ENCODE measurements at places on chromosomes 16 and 17.

GRCh38 chr16:74052016-74052415 lies 244.6 kb upstream of the PSMD7 start:
- DNase-seq: no peak

- DNase-seq: no peak
Observed at GRCh38 chr16:3850544-3850899, 30.0 kb downstream of the CREBBP start.

DNA sequence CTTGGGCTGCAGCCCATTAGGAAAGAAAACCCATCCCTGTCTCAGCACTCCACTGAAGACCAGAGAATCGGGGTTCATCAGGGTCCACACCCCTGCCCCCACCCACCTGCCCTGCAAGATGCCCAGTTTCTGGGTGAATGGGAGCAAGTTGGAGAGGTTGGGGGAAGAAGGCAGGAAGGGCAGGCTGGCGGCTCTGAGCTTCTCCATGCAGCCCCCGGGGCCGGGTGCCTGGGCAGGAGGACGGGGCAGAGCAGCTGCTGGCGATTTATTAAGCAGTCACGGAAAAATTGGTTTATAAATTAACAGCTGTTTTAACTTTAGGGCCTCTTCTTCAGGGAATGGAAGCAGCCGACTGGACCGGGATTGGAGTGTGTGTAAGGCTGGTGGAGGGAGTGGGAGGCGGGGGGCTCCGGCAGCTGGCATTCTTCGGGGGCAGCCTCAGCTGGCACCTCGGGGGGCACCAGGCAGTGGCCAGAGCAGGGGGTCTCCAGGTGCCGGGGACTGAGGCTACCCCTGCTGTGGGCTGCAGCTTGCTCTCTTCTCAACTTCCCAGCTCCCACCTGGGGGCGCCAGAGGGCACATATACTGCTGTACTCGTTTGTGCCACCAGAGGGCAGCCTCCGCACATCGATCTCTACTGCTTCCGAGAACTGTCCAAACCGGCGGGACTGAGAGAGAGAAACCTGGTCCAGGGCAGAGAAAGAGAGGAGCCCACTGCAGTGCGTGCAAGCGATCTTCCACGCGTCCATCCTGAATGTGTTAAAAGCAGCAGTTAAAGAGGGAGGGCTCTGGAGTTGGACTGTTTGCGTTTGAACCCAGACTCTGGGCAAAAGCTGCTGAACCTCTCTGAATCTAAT lies 5.0 kb upstream of the PPP1R1B start:
- DNase-seq: peak; percentile 77

- DNase-seq: no peak
Observed at GRCh38 chr16:89044418-89045180, 49.1 kb upstream of the ACSF3 start.

DNA sequence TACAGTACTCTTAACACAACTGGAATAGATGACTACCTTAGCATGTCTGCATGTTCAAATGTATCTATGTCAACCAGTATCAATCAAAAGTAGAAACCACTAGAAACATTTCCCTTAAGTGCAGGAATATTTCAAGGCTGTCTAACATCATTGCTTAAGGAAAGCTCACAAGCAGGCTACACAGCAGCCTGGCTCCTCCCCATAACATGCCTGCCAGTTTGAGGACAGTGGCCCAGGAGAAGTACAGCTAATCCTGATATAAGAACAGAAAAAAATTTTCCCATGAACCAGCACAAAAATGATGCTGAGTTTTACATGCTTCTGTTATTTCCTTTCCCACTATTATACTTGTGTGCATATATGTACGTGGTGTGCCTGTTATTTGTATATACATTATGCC lies 175.1 kb downstream of the MYO1D start:
- no peak for DNase-seq

DNA sequence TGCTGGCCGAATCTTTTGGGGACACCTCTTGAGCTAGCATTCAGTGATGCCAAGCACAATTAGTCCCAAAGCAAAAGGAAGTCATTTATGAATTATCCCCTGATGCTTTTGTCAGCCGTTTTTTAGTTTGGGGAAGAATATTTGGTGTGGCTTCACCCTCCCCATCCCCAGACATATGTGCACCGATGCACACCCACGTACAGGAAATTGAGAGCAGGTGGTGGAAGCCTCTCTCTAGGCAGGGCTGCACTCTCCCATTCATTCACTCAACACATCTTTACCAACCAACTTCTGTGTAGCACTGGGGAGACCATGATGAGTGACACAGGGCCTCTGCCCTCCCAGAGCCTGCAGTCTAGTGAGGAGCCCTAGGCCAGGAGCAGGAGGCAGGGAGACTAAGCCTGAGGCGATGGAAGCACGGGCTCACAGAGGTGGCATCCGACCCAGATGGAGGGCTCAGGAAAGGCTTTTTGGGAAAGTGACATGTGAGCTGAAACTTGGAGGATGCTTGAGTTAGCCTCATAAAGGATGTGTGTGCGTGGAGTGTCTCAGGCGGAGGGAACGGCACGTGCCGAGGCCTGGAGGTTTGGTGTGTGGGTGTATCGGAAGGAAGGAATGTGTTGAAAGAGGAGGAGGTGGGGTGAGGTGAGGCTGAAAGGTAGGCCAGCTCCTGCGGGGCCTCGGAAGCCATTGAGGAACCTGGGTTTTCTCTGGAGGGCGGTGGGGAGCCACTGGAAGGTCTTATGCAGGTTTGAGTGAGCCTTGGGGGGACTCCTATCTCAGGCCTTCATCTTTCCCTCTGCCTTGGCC lies 43.8 kb downstream of the PSME3IP1 start:
- DNase-seq: no peak

DNA sequence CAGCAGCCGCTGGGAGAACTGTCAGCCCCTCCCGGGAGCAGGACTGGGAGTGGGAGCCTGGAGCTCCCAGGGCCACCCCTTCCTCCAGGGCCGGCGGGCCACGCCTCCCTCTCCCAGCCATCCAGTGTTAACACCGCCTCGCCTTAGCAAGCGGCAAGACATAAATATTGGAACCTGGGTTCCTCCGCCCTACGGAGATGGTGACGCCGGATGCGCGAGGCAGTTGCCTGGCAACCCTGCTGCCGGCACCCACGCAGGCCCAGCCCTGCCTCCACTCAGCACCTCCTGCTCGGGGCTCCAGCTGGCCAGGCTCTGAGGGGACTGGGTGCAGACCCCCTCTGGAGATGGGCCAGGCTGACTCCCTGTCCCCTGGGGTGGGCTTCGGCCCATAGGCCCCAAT lies 27.4 kb upstream of the CACNA1H start:
- no peak for DNase-seq

DNA sequence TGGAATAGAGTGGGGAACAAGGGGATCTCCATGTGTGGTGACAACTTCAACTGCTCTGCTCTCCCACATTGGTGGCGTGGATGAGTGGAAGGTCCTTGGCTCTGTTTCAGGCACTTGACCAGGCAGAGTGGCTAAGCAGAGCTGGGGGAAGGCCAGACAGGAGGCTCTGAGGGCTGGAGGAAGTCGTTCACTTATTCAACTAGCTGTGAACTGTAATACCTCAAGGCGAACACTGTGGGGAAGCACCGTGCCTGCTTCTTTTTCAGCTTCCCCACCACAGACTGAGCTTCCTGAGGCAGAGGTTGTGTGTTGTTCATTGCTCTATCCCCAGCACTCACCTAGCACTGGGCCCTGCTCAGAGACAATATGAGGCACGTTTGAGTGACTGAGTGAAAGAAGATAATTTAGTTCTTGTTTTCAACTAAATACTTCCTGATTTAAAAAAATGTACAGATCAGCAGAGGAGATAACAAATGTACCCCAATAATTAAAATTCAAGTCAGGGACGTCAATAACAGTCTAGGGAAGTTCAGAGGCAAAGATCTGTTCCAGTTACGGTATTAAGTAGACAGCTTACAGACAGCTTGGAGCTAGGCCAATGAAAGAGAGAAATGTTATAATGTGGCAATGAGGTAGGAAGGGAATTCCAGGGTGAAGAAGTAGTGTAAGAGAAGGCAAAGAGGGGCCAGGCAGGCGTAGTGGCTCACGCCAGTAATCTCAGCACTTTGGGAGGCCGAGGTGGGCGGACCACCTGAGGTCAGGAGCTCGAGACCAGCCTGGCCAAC lies 34.7 kb downstream of the MYO18A start:
- no peak for DNase-seq

DNA sequence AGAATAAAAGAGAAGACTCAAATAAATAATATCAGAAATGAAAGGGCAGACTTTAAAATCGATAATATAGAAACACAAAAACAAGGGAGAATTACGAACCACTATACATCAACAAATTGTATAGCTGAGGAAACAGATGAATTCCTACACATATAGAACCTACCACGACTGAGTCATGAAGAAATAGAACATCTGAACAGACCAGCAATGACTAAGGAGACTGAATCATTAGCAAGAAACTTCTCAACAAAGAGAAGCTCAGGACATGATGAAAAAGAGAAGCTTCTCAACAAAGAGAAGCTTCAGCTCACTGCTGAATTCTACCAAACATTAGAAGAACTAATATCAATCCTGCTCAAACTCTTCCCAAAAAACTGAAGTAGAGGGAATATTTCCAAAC lies 255.9 kb downstream of the CEP112 start:
- no peak for DNase-seq

- no peak for DNase-seq
Observed at GRCh38 chr17:17922070-17922614, 50.1 kb downstream of the TOM1L2 start.

DNA sequence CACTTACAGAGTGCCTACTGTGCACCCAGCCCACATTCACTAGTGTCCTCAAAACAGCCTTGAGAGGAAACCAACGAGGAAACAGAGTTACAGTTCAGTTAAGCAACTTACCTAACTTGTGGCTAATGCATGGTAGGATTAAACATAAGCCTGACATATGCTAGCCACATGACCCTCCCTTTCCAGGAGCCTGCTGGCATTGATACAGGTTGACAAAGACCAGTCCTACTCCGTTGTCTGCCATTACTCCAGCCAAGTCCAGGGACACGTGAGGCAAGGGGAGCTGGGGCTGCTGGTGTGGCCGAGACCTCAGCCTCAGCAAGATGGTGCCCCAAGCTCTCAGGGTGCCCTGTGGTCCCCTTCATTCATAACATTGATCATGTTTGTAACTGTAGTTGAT lies 37.9 kb downstream of the SNX20 start:
- no peak for DNase-seq

DNA sequence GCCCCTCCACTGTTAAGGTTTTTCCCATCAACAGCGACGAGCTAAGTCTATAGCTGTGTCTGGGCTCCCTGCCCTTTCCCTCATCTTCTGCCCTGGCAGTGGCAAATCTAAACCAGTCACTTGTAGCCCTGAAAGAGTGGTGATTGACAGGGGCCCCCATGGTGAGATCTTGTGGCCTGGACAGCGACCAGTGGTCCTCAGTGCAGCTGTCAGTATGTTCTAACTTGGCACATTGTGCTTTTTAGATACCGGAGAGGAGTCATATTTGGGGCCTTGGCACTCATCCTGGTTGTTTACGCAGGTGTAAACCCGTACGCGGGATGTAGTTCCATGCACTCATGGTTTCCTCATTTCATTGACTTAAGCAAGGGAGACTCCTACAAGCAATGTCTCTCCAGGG lies 57.5 kb upstream of the ARHGAP44 start:
- no peak for DNase-seq

GRCh38 chr17:63850401-63850800 lies 7.9 kb upstream of the SMARCD2 start:
- no peak for DNase-seq

- no peak for DNase-seq
Observed at GRCh38 chr16:3578610-3579551, 1.7 kb upstream of the NLRC3 start.

DNA sequence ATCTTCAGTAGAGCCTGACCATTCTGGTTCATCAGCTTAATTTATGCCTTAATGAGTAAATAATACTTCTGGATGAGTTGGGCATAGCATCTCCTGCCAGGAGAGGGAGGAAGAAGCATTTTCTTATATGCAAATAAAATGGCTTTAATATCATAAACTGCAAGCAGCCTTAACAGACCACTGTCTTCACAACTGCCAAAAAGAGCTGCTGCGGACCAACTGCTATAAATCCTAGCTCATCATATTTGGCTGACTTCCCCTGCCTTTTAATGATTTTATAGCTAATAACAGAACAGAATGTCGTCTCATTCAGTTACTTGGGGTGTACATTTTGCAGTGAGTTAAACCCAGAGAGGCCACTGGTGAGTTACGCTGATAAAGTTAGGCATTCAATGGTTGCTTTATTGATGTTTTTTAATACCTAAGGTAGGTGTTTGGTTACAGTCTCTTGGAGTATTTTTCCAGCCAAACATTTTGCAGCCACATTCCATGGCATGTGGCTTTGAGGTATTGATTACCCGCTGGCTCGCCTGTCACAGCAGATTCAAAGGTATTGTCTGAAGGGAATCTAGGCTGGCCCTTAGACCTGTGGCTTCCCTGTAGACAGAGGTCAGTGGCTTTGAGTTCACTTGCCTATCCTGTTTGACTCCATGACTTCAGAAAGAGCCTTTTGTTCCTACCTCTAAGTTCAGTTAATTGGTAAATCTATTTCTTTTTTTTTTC lies 16.4 kb downstream of the FAM20A start:
- DNase-seq: no peak

DNA sequence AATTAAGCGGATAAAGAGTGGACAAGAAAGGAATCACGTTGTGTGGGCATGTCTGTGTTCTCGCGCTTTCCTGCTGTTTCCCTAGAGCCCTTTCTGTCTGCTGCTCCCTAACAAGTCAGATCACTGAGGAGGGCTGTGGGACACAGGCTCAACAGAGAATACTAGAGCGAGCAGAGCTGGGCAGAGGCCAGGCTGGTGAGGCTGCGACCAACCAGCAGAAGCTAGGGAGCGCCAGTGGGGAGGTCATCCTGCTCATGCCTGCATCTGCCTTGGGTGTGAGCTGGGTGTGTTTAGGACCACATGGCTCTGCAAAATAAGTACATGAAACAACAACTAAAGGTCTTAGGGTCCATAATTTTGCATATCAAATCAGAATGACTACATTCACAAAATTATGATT lies 11.5 kb upstream of the FOXJ1 start:
- DNase-seq: no peak

- no peak for DNase-seq
Observed at GRCh38 chr17:64615028-64615677, 47.0 kb downstream of the SMURF2 start.

DNA sequence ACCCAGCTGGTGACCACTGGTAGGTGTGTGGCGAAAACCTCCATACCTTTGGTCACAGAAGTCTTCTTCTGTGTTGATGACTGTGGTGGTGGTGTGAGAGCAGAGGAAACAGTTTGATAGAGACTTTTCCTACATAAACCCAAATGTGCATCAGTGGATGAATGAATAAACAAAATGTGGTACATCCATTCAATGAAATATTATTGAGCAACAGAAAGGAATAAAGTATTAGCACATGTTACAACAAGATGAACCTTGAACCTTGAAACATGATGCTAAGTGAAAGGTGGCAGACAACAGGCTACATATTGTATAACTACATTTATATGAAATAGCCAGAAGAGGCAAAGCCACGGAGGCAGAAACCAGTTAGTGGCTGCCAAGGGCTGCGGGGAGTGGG lies 15.2 kb downstream of the CDK5R1 start:
- no peak for DNase-seq

- DNase-seq: no peak
Observed at GRCh38 chr17:71849783-71850768, 270.7 kb upstream of the SOX9 start.

- no peak for DNase-seq
Observed at GRCh38 chr16:51638339-51639135, 487.5 kb upstream of the SALL1 start.

All from thoracic aorta (tissue), 2 donors.